ENCODE measurements at places on chromosomes 1 and 21. TPM values are rescaled to one million over a fixed set of nuclear protein-coding genes. Genes with fewer than 3 reads are reported as not detected.

PRDM15 gene
- 5.8 TPM for total RNA-seq

SPATA45 gene
- total RNA-seq: not detected

FAM78B gene
- 0.21 TPM for total RNA-seq

ANKRD13C gene
- total RNA-seq: 19.3 TPM

RBP7 gene
- total RNA-seq: 1.7 TPM

DNAJC6 gene
- 1.3 TPM for total RNA-seq

ANKRD65 gene
- 15.1 TPM for total RNA-seq

FCGR3A gene
- not detected for total RNA-seq

RAP1GAP gene
- total RNA-seq: 1.2 TPM

TAS1R3 gene
- total RNA-seq: 0.21 TPM

AKR7A3 gene
- total RNA-seq: 0.72 TPM

SLC45A3 gene
- 3.4 TPM for total RNA-seq

PI4KB gene
- 28.0 TPM for total RNA-seq

CFAP57 gene
- 1.9 TPM for total RNA-seq

EXTL1 gene
- not detected for total RNA-seq

TDRD5 gene
- total RNA-seq: under 0.01 TPM

TMEM61 gene
- total RNA-seq: 9.0 TPM

GIPC2 gene
- 0.48 TPM for total RNA-seq

CTPS1 gene
- total RNA-seq: 32.3 TPM

A3GALT2 gene
- not detected for total RNA-seq

TCHHL1 gene
- not detected for total RNA-seq

TCEANC2 gene
- 2.2 TPM for total RNA-seq

KCNQ4 gene
- 0.48 TPM for total RNA-seq

PSEN2 gene
- total RNA-seq: 21.3 TPM

OR2G6 gene
- total RNA-seq: not detected

Data from tracheal epithelial cell (primary cell).